Fibroblast of lung (primary cell): ENCODE measurements at places on chromosomes 12 and 14. TPM values are rescaled to one million over a fixed set of nuclear protein-coding genes. Genes with fewer than 3 reads are reported as not detected.

Gene C12orf42
- not detected in 2 replicates for total RNA-seq

DNA sequence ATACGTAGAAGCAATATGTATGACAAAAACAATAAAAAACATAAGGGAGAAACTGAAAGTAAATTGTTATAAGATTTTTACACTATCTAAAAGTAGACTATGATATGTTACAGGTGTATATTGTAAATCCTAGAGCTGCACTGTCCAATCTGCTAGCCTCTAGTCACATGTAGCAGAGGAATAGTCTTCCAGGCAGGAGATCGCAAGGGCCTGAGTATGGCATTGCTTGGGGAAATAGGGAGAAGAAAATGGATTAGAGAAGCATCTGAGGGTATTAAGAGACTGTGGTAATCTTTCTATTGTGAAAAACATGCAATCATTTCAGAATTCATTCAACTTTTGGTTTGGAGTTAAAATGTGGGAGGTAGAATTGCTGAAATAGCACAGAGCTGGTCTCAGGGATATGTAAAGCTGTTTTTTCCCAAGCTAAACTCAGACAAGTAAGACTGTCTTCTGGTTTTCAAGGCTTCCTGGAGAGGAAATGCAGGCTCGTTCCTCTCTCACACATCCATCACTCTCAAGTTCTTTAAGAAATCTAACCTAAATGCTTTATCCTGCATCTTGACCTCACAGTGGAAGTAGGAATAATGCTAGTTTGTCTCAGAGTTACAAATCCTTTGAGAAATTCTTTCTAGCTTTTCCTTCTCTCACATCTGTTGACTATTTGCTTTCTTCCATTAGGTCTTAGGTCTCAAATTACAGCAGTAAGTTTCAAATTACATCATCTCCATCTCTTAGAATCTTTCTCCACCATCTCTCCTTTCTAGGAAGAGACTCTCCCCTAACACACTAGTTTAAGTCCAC, 7.6 kb upstream of the CCDC184 start:
- peak; percentile 55 for DNase-seq

- no peak for DNase-seq
Measured at GRCh38 chr12:8677362-8677761, 14.7 kb upstream of the MFAP5 start.

- DNase-seq = peak; percentile 96
Measured at GRCh38 chr12:3117591-3118015, 40.4 kb downstream of the TSPAN9 start.

DNA sequence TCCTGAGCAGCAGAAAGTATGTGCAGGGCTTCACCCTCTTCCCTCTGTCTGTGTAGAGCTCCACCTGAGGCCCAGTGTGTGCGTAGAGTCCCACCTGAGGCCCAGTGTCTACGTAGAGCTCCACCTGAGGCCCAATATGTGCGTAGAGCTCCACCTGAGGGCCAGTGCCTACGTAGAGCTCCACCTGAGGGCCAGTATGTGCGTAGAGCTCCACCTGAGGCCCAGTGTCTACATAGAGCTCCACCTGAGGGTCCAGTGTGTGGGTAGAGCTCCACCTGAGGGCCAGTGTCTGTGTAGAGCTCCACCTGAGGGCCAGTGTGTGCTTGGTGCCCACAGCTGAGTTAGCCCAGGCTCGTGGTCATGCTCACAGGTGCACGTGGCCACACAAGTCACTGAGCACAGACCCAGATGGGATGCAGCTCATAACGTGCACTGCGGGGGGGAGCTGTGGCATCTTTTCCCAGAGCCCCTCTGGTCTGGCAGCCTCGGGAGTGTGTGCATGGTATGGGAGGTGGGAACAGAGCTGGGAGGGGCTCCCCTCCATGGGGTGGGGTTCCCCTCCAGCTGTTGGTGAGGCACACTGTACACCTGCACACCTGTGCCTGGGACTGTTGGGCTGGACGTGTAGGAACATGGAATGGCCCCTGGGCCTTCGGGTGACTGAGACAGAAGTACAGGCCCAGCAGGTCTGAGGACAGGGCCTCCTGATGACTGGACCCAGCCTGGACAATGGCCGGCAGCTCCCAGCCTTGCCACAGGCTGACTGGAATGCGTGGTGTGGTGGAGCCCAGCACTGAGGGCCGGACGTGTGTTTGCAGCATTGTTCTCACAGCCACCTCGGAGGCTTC, 20.1 kb downstream of the PACS2 start:
- no peak for DNase-seq

Gene PPP2R3C
- total RNA-seq = 61.9 and 64.2 TPM in 2 replicates

DNA sequence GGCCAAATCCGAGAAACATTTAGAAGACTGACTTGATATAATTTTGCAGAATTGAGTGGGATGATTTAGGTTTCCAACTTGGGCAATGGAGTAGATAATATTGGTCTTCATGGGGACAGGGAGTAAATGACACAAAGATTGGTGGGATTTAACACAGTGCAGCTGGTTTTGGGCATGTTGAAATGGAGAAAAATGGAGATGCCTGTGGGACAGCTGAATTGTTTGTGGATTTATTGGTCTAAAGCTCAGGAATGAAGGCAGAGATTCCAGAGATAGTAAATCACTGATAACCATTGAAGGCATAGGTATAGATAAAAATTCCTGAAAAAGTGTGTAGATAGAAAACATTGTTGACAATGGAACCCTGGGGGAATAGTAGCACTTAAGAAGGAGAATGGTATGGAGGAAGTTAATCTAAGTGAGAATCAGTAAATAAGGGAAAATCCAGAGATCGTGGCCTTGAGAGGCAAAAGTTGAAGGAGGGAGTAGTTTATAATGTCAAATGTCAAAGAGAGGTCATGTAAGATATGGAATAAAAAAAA, 120.9 kb upstream of the ATP2B1 start:
- peak; percentile 9 for DNase-seq

Gene HOXC11
- total RNA-seq = not detected in 2 replicates
